IMR-90 (cell line): ENCODE measurements at places on chromosomes 13 and 19. TPM values are rescaled to one million over a fixed set of nuclear protein-coding genes. Genes with fewer than 3 reads are reported as not detected.

The ZSCAN4 gene
- polyA plus RNA-seq = not detected in 2 replicates

The SLC25A41 gene
- polyA plus RNA-seq = 0.14 TPM in 1 of 2 replicates, not detected in the other

- H3K27ac ChIP-seq = peak overlapping the region; percentile 71; the same call in 1 of the 2 replicates
- no peaks in the 10 kb centered on the region for H3K27me3 ChIP-seq
- peaks cover 10% of the 10 kb centered on the region for H3K4me1 ChIP-seq
Measured at GRCh38 chr13:46668302-46668720, 115.3 kb downstream of the LRCH1 start.

DNA sequence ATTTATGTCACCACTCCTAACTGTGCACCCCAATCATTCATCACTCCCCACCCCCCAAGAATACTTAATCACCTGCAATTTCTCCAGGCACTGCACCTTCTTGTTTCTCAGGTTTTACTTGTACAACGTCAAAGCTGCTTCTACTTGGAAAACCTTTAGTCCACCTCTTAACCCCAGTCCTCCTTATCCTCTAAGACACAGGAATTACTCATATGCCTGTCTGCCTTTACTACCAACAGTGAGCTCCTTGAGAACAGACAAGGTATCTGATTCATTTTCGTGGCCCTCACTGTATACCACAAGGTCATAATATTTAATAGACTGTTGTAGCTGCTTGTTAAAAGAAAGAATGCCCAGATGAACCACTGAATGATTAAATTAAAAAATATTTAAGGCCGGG lies 21.0 kb upstream of the NDFIP2 start:
- H3K4me3 ChIP-seq = no peak overlapping the region
- no peaks in the 10 kb centered on the region for H3K4me1 ChIP-seq
- DNase-seq = peak; percentile 25
- no peaks in the 10 kb centered on the region for H3K36me3 ChIP-seq
- no peaks in the 10 kb centered on the region for H3K27me3 ChIP-seq
- H3K27ac ChIP-seq = no peak overlapping the region

DNA sequence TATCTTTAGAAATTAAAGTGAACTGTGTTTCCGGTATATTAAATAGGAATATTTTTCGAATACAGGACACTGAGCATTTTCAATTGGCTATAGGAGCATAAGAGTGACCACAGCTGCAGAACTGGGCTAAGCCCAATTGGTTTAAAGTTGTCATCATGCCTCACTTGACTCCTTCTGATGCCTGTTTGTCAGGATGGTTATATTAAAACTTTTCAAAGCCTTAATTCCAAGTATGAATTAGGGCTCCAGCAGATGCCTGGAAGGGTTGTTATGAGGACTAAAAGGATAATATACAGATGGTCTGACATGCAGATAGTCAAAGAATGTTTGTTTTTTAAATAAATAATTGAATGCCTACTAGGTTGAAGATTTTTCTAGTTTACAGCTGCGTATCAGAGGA lies 100.0 kb downstream of the LMO7 start:
- peaks cover 2% of the 10 kb centered on the region for H3K36me3 ChIP-seq
- H3K27ac ChIP-seq = no peak overlapping the region
- H3K27me3 ChIP-seq = no peaks in the 10 kb centered on the region
- H3K4me3 ChIP-seq = no peak overlapping the region
